ENCODE measurements at places on chromosomes 4 and X. TPM values are rescaled to one million over a fixed set of nuclear protein-coding genes. Genes with fewer than 3 reads are reported as not detected.

The PPP2R2C gene
- 37.4 TPM for total RNA-seq

The AMTN gene
- 0.15 TPM for total RNA-seq

The CLNK gene
- not detected for total RNA-seq

The PCYT1B gene
- total RNA-seq: 0.08 TPM

The SLC25A14 gene
- 18.2 TPM for total RNA-seq
